ENCODE measurements at places on chromosomes 2 and 18. TPM values are rescaled to one million over a fixed set of nuclear protein-coding genes. Genes with fewer than 3 reads are reported as not detected.

PRSS56 gene
- not detected for total RNA-seq

TOGARAM2 gene
- total RNA-seq: under 0.01 TPM

ZNF892 gene
- total RNA-seq: 62.3 TPM

DCAF17 gene
- total RNA-seq: 74.5 TPM

SLC19A3 gene
- 3.1 TPM for total RNA-seq

SKA1 gene
- 1.9 TPM for total RNA-seq

EEF1B2 gene
- 376 TPM for total RNA-seq

SDC1 gene
- total RNA-seq: 5.3 TPM

UGT1A8 gene
- total RNA-seq: not detected

CPO gene
- not detected for total RNA-seq

All from parietal lobe (tissue), 2 donors.